ENCODE measurements at places on chromosomes 7 and 10.

GRCh38 chr7:98241674-98242241, 10.3 kb downstream of the TECPR1 start:
- no peak for DNase-seq

DNA sequence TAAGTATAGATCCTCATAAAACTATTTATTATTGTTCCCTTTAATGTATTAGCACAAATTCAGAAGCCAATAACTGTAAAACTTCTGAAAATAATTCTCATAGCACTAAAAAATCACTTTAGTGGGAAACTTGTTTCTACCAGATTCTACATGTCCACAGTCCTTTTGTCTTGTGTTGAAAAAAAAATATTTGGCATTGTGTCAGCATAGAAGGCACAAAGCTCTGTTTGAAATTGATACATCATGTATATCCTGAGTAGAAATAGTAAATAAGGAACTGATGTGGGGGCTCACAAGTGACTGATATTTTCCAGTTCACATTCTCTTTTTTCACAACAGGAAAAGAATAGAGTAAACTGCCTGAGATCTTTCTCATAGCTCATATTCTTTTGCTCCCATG, 134.6 kb downstream of the GRM3 start:
- no peak for DNase-seq

- peak; percentile 93 for DNase-seq
These were observed 11.2 kb downstream of the AVL9 start for GRCh38 chr7:32506266-32507054.

GRCh38 chr7:81094952-81095351, 176.1 kb upstream of the SEMA3C start:
- DNase-seq: peak; percentile 5

GRCh38 chr10:121002586-121003205, 151.5 kb downstream of the WDR11 start:
- no peak for DNase-seq

GRCh38 chr10:43865265-43866135, 216.8 kb upstream of the ZNF32 start:
- DNase-seq: peak; percentile 81

- peak; percentile 94 for DNase-seq
These were observed 254.1 kb downstream of the TNS3 start for GRCh38 chr7:47327698-47328391.
